ENCODE measurements at places on chromosomes 5 and 9.

GRCh38 chr9:124733964-124734740 is 37.0 kb downstream of the NR6A1 start:
- no peak for DNase-seq

DNA sequence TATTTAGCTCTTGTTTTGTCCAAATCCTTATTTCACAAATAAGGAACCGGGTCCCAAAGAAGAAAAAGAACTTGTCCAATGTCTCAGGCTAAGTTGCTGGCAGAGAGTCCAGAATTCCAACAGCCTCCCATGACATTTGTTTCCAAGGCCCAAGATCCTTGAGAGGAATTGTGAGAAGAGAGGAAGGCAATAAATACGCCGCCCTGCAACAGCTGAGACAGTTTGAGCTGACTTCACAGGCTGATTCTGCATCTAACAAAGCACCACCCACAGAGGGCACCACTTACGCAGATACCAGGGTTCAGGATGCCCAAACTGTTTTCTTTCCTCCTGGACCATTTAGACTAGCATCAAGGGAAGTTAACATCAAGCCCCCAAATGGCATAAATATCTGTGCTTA is 211.3 kb downstream of the FAM114A2 start:
- DNase-seq, result no peak

GRCh38 chr5:38500573-38501260 is 55.7 kb downstream of the LIFR start:
- DNase-seq, result no peak

GRCh38 chr5:14757850-14758249 is 93.3 kb downstream of the OTULIN start:
- no peak for DNase-seq

DNA sequence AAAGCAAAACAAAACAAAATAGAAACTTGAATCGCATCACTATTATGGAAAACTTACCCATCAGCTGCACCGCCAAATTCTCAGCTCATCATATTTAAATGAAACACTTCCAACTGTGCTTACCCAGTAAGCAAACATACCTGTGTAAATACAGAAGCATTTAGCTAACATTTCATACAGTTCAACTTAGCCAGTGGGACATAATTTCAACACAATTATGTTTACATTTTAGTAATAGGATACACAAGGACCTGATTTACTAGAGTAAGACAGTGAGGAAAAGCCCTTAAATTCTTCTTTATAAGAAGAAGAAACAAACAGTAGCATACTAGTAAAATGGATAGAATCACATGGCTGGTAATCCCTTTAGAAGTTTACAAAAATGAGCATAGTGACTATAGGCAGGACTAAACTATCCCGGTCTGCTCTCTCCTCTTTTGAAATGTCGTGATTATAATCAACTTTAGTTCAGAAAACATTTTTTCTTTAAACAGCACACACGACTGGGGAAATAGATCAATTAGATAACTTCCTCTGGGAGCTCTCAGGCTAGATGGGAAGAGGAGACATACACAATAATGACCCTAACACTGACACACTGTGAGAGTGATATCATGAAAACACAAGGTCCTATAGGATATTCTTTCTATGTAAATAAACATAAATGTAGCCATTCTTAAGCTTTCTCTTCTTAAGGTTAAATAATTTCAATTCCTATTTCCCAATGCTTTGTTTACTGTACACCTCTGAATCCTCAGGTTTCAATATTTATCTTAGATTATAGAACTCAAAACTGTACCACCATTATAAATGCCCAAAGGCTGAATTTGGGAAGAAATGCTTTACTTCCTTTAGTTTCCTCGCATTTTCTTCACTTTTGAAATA is 15.9 kb upstream of the CDC20B start:
- no peak for DNase-seq

DNA sequence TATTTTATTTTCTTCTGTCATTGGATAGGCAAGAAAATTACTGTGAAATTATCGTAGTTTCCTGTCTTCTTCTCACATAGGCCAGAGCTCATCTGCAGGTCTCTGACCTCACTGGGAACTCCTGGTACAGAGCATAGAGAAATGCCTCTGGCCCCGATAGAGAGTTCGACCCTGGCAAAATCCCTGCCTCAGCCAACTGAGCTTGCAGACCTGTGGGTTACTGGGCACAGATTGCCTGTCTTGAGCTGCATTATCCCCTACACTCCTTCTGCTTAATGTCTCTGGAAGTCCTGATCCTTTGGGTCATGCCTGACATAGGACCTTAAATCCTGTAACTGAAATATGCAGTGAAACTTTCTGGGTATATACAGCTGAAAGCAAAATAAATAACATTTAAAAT is 439.3 kb upstream of the CTNND2 start:
- no peak for DNase-seq

DNA sequence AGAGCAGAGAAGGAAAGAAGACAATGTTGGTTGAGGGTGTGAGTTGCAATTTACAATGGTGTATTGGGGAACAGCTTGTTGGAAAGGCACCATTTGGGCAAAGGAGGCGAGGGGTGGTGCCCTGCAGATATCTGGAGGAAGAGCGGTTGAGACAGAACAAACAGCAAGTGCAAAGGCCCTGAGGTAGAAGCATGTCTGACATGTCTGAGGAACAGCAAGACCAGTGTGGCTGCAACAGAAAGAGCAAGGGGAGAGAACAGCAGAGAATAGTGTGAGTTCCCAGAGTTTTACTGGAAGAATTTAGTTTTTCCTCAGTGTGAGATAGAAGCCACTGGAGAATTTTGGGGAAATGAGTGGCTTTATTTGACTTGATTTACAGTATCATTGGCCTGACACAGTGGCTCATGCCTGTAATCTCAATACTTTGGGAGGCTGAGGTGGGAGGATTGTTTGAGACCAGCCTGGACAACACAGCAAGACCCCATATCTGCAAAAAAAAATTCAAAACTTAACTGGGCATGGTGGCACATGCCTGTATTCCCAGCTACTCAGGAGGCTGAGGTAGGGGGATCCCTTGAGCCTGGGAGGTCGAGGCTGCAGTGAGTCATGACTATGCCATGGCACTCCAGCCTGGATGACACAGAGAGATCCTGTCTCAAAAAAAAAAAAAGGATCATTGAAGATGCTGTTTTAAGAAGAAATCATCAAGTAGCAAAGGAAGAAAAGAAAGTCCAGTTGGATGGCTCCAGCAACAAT is 13.6 kb downstream of the CMBL start:
- no peak for DNase-seq

DNA sequence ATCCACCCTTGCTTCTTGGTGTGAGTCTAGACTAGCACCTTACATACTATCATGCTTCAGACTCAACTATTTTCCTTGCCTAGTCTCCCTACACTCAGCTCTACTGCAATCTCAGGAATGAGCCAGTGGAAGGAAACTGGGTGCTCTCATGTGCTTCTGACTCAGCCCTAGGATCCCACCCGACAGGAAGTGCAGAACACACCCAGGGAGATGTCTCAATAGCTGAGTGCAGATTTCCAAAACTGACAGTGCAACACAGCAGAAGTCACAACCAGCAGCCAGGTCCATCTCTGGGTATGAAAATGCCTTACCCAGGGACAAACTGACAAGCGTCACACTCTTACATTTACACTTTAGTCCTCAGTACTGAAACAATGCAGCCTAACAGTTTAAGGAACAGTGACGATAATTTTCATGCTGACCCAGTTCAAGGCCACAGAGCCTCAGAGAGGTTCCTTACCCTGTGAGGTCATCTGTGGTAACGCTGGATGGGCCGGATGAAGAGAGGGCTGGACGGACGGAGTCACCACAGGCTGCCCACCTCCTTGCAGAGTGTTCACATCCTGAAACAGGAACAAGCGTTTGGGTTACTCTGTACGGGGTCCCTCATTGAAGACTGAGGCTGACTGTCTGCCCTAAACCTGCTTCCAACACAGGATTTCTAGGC is 33.0 kb downstream of the FKBP15 start:
- no peak for DNase-seq

- DNase-seq, result no peak
These were observed 146.5 kb upstream of the TLX3 start for GRCh38 chr5:171162596-171162995.

DNA sequence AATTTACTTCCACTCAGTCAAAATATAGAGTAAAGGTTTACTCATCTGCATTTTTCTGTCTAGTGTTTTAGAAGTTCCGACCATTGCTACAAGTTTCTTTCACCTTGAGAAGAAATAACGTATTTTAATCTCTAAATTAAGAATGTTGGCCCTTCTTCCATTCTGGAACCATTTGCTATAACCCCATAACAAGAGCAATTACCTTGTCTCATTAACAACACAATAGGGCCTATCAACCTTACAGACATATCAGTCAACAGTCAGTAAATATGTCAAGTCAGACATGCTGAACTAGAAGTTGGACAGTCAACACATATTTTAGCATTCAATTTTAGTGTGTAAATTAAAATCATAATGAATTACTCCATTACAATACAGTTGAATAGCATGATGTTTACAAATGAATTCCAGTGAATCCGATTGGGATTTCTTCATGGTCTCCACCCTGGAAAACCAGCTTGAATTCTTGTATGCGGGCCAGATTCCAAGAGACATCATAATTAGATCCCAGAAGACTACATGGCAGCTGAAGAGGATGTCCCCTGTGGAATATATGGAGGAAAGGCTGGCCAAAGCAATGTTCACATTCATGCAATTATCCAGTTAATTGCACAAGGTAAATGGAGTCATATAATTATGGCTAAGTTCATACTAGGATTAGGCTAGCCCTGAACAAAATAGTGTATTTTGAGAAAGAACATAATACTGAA is 196.2 kb upstream of the TARS1 start:
- DNase-seq, result no peak

- peak; percentile 5 for DNase-seq
These were observed 14.2 kb downstream of the AP3B1 start for GRCh38 chr5:78280261-78280660.
